Cortex of kidney (tissue), 1 donor: ENCODE measurements at places on chromosomes 11 and 22.

DNA sequence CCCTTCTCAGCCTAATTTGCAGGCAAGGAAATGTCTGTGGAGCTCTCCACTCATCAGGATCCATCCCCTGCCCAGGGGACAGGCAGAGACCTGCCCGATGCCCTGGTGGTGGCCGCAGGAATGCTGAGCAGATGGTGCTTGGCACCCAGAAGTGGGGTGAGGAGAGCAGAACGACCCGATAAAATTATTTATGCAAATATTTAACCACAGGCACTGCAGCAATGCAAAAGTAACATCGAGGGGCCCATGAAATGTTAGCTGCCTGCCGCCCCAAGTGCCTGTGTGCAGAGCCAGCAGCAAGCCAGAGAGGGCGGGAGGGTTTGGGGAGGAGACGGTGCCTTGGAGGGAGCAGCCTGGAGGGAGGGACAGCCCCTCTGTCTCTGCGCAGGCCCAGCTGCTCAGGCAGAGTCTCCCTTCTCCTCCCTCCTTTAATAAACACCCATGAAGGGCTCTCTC is 205.5 kb downstream of the CTTN start:
- DNase-seq = no peak

GRCh38 chr22:24183321-24184031 is 2.2 kb downstream of the SUSD2 start:
- no peak for DNase-seq

- no peak for DNase-seq
Measured at GRCh38 chr22:37032535-37033460, 13.3 kb downstream of the MPST start.

DNA sequence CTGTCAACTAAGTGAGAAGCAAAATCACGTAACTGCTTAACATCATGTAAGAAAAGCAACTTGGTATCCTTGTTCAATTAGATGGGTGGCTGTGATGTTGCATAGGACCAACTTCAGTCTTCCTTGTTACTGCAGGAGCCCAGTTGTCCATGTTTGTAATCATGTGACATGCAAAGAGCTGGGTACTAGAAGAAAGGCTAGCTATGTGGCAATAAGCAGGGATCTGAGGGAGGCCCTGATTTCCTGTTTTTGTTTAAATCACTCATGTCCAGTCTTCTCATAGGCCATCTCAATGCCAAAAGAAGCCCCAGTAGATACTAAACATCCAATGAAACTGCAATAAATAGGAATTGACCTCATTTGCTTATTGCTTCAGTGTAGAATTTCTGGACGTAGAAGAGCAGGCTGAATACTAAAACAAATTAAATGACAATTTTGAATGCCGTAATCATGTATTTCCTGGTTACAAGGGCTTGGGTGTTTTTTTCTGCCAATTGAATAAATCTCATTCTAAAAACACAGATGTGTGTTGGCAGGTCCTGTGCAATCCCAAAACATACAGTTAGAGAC is 140.8 kb upstream of the ARHGAP20 start:
- no peak for DNase-seq

GRCh38 chr11:121572571-121573059 is 119.8 kb upstream of the SORL1-AS1 start:
- DNase-seq = no peak

- DNase-seq = no peak
Measured at GRCh38 chr11:90997241-90997640, 774.4 kb upstream of the CHORDC1 start.
